Osteocyte (in vitro differentiated cells): ENCODE measurements at places on chromosomes 12 and 14. TPM values are rescaled to one million over a fixed set of nuclear protein-coding genes. Genes with fewer than 3 reads are reported as not detected.

DNA sequence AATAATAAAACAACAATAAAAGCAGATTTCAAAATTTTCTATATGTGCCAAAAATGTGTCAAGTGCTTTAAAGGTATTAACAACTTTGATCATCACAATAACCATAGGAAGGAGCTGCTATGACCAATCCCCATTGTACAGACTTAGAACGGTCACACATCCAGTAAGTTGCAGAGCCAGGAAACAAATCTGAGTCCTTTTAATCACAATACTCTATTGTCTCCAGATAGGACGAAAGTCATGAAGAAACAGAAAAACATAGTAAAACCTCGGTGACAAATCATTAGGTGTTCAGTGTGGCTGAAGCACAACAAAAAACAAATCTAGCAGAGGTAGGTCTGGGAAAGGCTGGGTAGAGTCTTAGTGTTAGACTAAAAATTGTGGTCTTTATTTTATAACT, 178.8 kb downstream of the GRIP1 start:
- DNase-seq = no peak
- H3K4me3 ChIP-seq = no peak overlapping the region
- no peaks in the 10 kb centered on the region for H3K4me1 ChIP-seq
- H3K36me3 ChIP-seq = no peaks in the 10 kb centered on the region

DNA sequence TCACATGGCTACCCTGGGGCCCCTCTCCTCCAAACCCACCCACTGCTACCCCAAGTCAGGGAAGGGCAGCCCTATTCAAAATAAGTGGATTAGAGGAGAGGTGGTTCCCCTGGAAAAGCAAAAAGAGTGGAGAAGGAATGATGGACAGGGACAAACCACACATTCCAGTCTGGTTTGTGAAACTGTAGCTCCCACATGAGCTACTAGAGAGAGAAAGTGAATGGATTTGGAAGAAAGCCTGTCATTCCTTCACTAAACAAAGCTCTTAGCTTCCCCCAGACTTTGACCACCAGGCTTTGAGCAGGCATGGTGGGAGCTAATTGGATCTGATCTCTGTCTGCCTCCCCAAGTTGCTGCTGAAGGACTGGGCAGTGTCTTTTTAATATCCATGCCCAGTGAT, 28.0 kb downstream of the CCDC63 start:
- H3K36me3 ChIP-seq = no peaks in the 10 kb centered on the region
- H3K4me1 ChIP-seq = peaks cover 5% of the 10 kb centered on the region
- H3K27ac ChIP-seq = no peak overlapping the region
- H3K27me3 ChIP-seq = peaks cover 20% of the 10 kb centered on the region
- DNase-seq = no peak

The IFI27 gene
- 1.5 and 2.6 TPM in 2 replicates for total RNA-seq

DNA sequence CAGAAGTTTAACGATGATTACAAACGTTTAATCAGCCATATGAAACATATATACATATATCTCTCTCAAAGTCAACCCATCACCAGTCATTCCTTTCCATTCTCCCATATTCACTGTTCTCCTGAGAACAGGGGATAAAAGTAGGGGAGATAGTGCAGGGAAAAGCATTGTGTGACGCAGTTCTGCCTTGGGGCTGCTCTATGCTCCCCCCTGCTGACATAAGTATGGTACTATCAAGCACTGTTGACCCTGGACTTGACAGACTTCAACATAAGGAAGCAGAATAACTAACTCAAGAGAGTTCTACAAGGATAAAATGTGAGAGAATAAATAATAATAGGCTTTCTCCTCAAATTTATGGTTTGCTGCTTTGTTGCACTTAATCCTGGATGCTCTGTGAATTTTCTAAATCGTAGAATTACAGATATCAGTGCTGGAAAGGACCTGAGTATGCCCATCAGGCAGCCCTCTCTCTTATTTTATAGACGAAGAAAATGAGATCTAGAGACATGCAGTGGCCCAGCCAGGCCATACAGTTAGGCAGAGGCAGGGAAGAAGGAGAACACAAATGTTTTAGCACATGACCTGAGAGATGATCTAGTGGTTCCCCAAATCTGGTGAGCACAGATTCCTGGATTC, 87.2 kb downstream of the SCN8A start:
- no peak overlapping the region for H3K27ac ChIP-seq
- H3K4me1 ChIP-seq = peaks cover 8% of the 10 kb centered on the region
- no peaks in the 10 kb centered on the region for H3K27me3 ChIP-seq
- H3K4me3 ChIP-seq = no peak overlapping the region
- DNase-seq = no peak

GRCh38 chr12:17478908-17479673, 610.9 kb downstream of the RERGL start:
- H3K27me3 ChIP-seq = no peaks in the 10 kb centered on the region
- H3K4me1 ChIP-seq = no peaks in the 10 kb centered on the region
- peaks cover 2% of the 10 kb centered on the region for H3K36me3 ChIP-seq
- H3K4me3 ChIP-seq = no peak overlapping the region

The MLF2 gene
- total RNA-seq = 141 and 162 TPM in 2 replicates

DNA sequence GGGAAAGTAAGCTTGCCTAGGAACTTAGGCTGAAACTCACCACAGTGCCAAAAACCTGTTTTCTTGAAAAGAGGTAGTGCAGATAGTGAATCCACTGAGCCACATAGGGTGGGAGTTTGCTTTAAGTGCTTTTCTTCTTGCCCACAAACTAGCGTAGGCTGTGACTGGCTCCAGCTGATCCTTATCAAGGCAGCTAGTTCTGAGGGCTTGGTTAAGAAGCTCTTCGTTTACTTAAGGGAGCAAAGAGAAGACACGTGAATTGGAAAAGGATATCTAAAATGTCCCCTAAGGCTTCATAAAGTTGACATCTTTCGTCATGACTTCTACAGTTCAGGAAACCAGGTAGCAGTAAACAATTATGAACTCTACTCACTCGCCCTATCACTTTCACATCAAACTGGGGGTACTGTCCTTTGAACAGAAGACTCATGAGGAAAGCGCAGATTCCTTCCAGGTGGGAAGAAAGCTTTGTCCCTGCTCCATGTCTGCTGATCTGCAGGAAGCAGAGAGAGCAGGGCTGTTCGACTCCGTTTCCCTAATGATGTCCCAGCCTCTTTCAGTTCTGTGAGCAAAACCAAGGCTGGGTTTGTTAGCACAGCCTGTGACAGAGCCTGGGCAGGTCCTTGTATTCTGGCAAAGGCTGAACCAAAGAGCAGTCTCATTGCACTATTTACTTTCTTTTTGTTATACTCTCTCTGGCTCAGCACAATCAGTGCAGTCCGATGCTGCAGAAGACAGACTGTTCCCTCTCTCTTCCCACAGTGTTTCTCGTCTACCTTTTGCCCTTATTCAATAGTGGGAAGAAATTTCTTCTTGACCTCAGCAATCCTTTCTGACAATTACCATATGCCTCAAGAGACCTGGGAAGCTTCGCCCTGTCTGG, 93.5 kb upstream of the ETV6 start:
- H3K4me1 ChIP-seq = peaks cover 12% of the 10 kb centered on the region
- H3K27ac ChIP-seq = no peak overlapping the region
- H3K36me3 ChIP-seq = no peaks in the 10 kb centered on the region
- H3K27me3 ChIP-seq = peaks cover 11% of the 10 kb centered on the region

DNA sequence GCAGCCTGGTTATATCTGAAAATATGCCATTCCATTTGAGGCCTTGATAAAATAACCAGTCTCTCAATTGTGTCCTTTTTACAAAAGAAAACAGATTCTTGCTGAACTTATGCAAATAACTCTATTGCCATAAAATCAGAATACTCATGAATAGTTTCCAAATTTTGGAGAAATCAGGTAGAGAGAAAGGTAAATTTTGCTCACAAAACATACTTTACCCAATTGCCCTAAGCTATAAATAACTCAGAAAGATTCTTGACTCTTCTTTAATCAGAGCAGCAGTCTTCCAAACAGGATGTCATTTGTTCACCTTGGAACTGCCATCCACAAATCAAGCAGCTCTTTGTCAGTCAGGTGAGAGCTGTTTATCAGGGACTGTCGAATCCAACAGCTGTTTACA, 12.6 kb downstream of the ZNF26 start:
- H3K27ac ChIP-seq = no peak overlapping the region
- H3K36me3 ChIP-seq = peaks cover 51% of the 10 kb centered on the region
- no peak for DNase-seq
- no peak overlapping the region for H3K4me3 ChIP-seq
- no peaks in the 10 kb centered on the region for H3K4me1 ChIP-seq

DNA sequence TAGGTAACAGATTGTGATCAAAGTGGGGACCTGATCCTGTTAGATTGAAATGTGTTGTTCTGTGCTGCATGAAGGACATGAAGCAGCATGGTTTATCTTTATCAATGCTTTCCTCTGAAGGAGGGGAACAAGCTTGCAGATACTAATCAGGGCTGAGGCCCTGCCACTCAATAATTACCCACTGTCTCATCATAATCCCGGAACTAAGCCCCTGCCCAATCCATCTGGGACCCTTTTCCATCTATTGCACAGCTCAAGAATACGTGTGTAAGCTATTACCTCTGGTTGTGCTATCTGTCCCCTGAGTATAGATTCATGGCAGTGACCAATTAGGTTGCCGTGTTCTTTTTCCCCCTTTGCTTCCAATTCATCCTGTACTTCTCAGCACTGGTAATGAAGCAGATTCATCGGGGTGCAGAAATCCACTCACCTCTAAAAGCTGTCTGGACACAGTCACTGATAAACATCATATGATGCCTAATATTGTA, 67.8 kb downstream of the OTX2 start:
- H3K27me3 ChIP-seq = no peaks in the 10 kb centered on the region
- H3K4me1 ChIP-seq = no peaks in the 10 kb centered on the region
- H3K27ac ChIP-seq = no peak overlapping the region
- DNase-seq = no peak

- H3K36me3 ChIP-seq = no peaks in the 10 kb centered on the region
- no peak overlapping the region for H3K4me3 ChIP-seq
- peaks cover 3% of the 10 kb centered on the region for H3K27me3 ChIP-seq
- no peak overlapping the region for H3K27ac ChIP-seq
- no peak for DNase-seq
Observed at GRCh38 chr14:42163136-42163535, 556.5 kb downstream of the LRFN5 start.

The OGFOD2 gene
- total RNA-seq = 16.7 and 20.2 TPM in 2 replicates

DNA sequence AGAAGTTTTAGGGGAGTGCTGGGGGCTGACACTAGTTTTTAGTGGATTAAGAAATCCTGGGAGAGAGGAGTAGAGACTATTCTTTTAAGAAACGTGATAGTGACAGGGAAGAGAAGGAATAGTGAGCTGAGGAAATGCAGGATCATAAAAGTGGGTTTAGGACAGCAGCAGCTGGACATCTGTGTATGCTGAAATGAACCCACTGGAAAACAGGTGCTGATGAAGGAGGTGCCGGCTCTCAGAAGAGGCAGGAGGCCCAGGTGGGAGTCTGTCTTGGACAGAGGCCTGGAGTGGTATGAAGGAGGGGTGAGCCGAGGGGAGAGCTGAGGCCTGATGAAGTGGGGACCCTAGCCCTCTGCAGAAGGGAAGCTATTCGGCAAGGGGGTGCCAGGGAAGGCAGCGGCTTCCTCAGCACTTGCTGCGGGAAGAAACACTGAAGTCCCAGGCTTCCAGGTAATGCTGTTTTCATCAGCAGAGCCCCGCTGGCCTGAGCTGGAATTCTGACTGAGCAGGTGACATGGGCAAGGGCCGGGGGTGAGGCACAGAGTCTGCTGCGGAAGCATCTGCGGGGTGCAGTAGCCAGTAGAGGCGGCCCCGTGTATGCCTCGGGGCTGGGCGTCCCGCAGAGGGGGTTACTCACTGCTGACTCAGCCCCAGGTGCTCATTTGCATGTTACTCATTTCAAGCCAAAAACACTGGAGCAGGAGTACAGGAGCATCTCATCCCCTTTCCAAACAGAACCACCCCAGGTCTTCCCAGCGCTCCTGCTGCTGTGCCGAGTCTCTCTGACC, 89.7 kb downstream of the TMCC3 start:
- H3K27ac ChIP-seq = no peak overlapping the region
- DNase-seq = no peak
- no peaks in the 10 kb centered on the region for H3K36me3 ChIP-seq

The RPGRIP1 gene
- not detected in 2 replicates for total RNA-seq

The E2F7 gene
- total RNA-seq = 2.6 and 3.0 TPM in 2 replicates

DNA sequence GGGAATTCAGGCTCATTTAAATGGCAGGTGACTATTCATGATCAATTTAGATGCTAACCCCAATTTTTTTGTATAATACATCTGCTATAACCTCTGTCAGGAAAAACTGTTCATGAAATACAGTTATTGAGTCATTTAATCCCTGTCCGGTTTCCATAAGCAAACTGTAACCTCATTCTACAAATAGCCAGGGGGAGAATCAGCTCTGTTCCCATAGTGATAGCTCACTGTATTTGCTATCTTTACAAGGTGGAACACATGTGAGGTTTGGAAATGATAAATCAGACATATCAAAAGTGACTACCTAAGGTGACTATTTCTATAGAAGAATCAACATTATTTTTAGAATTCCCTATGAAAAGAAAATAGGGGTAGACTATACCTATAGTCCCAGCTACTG, 38.6 kb upstream of the VPS33A start:
- no peak overlapping the region for H3K4me3 ChIP-seq
- DNase-seq = no peak
- H3K36me3 ChIP-seq = peaks cover 45% of the 10 kb centered on the region
- no peak overlapping the region for H3K27ac ChIP-seq

The P3H3 gene
- 86.5 and 90.8 TPM in 2 replicates for total RNA-seq

DNA sequence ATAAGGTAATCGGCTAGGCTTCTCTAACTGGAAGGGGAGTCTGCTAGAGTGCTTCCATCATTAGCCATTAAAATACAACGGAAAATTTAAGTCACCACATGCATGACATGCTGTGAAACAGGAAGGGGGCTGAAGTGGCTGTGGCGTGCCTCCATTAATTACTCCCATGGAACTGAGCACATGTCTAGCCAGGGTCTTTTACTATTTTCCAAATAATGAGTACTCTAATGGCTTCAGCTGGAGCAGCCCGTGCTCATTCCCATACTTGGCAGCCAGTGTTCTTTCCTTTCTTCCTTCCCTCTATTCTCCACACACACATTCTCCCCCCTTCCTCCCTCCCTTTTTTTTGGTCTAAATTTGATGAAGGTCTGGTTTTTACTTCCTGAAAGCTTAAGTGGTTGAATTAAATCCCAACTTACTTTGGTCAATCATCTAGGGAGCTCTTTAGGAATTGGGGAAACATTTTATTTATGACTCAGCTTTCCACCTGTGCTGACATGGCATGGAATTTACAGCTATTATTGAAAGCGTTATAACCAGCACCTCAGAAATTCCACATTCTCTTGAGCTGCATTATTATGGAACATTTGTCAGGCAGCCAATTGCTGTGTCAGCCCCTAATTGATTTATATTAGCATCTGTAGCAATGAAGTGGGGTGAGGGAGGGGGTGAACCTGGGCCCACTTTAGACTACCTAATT, 72.3 kb downstream of the LRIG3 start:
- H3K4me1 ChIP-seq = peaks cover 8% of the 10 kb centered on the region
- no peak overlapping the region for H3K4me3 ChIP-seq
- peaks cover 43% of the 10 kb centered on the region for H3K36me3 ChIP-seq
- no peak for DNase-seq
- no peaks in the 10 kb centered on the region for H3K27me3 ChIP-seq
- peak overlapping the region; percentile 48 for H3K27ac ChIP-seq

- H3K27ac ChIP-seq = peak overlapping the region; percentile 78
- H3K4me3 ChIP-seq = no peak overlapping the region
- peaks cover 33% of the 10 kb centered on the region for H3K36me3 ChIP-seq
- H3K27me3 ChIP-seq = no peaks in the 10 kb centered on the region
Observed at GRCh38 chr12:110312581-110313360, 31.7 kb downstream of the ATP2A2 start.
